ENCODE measurements at places on chromosomes 3 and 15. TPM values are rescaled to one million over a fixed set of nuclear protein-coding genes. Genes with fewer than 3 reads are reported as not detected.
A peak's percentile ranks its signal among the peaks of the same experiment; 100 is the strongest.

ALG1L2 gene
- not detected for total RNA-seq

GRCh38 chr3:195208183-195208582 is 62.8 kb downstream of the XXYLT1 start:
- no peak for DNase-seq

DNA sequence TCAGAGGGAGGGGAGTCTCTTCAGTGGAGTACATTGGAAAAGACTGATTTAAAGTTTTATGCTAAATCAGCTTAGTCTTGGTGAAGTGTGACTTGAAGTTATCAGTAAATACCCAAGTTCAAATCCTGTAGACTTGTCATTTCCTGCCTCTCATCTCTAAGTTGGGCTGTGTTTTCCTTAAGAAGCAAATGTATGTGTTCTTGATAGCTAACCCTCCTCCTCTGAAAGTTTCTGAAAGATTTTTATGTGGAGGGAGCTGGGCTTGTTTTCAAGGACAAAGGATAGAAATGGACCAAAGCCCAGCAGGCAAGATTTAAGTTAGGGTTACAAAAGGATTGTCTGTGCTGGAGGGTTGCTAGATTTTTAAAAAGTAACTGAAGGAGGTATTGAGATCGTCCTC is 4.2 kb downstream of the MAPKBP1 start:
- DNase-seq = no peak

- DNase-seq = peak; percentile 11
Observed at GRCh38 chr3:149153402-149153801, 24.0 kb downstream of the HPS3 start.

GRCh38 chr3:102512734-102513504 is 78.1 kb downstream of the ZPLD1 start:
- peak; percentile 61 for DNase-seq

Measured in foreskin keratinocyte (primary cell).